Fibroblast of skin of scalp (primary cell): ENCODE measurements at places on chromosomes 3 and 15.

- no peak for DNase-seq
Observed at GRCh38 chr3:184593220-184593927, 31.8 kb downstream of the EPHB3 start.

- DNase-seq: peak; percentile 38
Observed at GRCh38 chr3:113038328-113038727, 47.5 kb downstream of the GTPBP8 start.

DNA sequence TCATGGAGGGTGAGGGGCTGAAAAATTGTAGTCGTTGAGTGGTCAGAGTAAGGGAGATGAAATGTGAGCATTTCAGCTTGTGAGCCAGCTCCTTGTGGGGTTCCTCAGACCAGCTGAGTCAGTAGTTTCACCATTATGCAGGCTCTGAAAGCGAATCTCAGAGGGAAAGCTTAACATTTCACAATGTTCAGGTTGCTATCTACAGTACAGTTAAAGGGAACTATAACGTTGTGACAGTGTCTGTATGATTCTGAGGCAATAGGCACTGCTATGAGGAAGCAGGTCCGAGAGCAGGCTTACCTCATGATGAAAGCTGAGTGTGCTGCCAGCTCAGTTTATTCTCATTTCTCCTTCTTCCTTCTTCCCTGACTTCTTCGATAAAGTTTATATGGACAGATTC is 469.6 kb downstream of the EDEM1 start:
- no peak for DNase-seq

- DNase-seq: no peak
Observed at GRCh38 chr3:41522612-41523011, 323.3 kb downstream of the CTNNB1 start.

DNA sequence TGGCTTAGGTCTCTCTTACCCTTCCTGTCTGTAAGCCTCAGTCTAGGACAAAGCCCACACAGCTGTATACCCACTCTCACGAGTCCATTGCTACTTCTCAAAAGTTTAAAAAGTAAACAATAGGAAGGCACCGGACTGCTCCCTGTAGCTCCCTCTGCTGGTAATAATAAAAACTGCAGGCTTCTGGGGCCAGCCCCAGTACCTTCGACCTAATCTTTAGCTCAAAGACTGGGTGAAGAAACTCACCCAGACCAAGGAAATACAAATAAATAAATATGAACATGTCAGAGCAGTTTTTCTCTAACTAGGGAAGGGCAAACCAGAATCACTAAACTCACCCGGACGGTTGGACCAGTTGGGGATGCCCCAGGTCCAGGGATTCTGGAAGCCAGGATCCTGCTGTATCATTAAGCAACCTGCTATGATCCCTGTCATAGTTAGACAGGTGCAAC is 5.0 kb downstream of the FAM219B start:
- DNase-seq: peak; percentile 51

GRCh38 chr3:123632161-123632655 is 47.4 kb upstream of the HACD2 start:
- peak; percentile 90 for DNase-seq

DNA sequence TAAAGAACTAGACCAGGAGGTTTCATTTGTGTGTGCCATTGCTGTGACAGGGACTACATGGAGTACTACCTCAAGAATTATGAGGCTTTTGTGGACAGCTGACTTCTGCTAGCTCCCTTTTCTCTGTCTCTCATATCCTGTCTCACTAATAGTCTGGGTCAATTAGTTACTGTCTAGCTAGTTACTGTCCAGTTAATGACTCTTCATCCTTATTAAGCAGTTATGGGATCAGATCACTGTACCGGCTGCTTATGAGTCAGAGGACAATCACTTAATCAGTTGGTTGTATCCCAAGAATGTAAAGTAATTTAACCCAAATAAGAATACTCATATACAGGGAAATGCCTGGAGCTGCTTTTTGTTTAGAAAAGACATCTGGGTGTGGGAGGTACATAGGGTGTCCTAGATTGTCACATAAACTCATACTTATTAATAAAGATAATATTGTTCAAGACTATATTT is 158.0 kb downstream of the CDIN1 start:
- DNase-seq: peak; percentile 40

DNA sequence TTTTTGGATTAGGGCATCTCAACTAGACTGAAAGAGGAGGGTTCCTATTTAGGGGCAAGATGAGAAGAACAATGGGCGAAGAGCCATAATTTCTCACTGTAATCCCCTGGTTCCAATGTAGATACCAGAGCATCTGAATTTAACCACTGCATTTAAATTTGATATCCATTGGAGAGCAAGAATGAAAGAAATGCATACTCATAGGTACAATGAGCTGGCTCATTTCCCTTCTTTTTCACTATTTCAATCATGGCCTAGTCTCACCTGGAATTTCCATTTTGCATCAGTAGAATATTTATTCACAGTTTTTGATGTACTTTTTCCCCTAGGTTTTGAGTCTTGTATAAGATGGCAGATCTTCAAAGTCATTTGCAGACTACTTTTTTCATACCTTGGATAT is 13.8 kb downstream of the EPHB1 start:
- DNase-seq: no peak

DNA sequence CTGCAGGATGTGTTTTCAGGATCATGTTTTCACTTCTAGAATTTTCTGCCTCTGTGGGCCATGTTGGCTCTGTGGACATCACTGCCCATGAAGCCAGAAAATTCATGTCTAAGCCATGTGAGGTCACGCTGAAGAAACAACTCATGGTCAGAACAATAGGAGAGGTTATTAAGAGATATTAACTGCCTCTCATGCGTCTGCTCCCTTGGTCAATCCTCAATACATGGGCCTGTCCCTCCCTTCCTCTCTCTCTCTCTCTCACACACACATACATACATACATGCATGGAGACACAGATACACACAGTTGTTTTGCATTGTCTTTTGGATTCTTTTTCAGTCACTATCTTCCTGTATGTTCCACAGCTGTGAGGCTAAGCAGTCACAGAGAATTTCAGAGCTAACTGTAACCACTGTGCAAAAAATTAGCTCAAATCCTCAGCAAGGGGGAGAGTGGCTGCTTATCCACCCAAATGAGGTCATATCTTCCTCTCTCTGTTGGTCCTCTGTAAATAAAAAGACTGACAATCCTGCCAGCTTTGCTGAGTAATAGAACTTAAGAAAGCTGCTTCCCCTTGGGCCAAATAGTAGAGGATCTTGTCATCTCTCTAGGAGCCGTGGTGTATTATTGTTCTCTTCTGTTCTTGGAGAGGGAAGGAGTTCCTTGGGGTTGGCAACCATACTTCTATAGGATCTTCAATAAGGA is 45.6 kb downstream of the LRTM1 start:
- DNase-seq: peak; percentile 98

DNA sequence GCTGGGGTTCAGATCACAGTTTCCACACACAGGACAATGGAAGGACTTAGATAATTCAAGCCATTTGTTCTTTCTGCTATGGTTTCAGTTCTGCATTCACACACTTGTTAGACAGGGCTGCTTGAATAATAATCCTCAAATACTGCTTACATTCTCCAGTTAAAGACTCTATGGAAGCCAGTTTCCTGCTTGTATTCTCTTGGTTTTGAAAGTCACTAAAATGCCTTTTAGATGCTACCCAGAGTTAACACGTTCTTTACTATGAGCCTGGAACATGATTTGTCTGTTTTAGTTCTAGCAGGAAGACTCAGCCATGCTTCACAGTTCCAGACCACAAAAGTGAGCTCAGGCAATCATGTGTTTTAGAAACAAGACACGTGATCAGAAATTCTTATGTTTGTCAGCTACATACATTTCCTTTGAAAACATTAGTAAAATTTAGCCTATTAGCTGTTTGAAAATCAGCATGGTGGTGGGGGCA is 152.4 kb downstream of the LEKR1 start:
- peak; percentile 10 for DNase-seq

- no peak for DNase-seq
Observed at GRCh38 chr3:61903931-61904657, 342.7 kb downstream of the PTPRG start.

DNA sequence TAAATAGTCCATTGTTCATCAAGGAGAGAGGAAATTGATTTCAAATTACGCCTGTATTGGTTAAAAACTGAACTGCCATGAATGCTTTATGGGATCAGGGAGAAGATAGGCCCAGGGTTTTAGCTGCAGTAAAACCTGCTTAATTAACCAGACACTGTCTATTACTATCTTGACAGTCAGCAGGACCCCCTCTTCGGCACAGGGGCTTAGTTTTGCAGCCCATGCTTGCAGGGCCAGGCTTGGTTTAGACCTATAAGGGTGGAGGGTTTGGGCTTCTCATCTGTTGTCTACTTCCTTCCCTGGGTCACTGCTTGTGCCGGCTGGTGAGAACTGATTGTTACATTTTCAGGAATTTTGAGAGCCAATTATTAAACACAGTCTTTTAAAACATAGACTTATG is 41.1 kb downstream of the PTPRG start:
- DNase-seq: no peak

- DNase-seq: no peak
Observed at GRCh38 chr3:123284399-123285010, 82.8 kb downstream of the SEC22A start.

GRCh38 chr3:194592798-194593752 is 40.1 kb downstream of the TMEM44 start:
- peak; percentile 100 for DNase-seq

- no peak for DNase-seq
Observed at GRCh38 chr15:59384507-59384906, 11.8 kb upstream of the MYO1E start.

- no peak for DNase-seq
Observed at GRCh38 chr3:33060609-33061337, 36.2 kb downstream of the GLB1 start.

DNA sequence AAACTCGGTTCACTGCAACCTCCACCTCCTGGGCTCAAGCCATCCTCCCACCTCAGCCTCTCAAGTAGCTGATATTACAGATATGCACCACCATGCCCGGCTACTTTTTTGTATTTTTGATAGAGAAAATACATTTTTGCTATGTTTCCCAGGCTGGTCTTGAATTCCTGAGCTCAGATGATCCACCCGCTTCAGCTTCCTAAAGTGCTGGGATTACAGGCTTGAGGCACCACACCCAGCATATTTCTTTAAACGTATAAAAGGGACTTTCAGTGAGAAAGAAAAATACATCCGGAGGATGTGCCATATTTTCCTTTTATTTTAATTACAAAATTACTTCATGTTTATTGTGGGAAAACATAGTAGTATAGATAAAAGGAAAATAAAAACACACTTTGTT is 55.2 kb downstream of the RPL39L start:
- peak; percentile 4 for DNase-seq

DNA sequence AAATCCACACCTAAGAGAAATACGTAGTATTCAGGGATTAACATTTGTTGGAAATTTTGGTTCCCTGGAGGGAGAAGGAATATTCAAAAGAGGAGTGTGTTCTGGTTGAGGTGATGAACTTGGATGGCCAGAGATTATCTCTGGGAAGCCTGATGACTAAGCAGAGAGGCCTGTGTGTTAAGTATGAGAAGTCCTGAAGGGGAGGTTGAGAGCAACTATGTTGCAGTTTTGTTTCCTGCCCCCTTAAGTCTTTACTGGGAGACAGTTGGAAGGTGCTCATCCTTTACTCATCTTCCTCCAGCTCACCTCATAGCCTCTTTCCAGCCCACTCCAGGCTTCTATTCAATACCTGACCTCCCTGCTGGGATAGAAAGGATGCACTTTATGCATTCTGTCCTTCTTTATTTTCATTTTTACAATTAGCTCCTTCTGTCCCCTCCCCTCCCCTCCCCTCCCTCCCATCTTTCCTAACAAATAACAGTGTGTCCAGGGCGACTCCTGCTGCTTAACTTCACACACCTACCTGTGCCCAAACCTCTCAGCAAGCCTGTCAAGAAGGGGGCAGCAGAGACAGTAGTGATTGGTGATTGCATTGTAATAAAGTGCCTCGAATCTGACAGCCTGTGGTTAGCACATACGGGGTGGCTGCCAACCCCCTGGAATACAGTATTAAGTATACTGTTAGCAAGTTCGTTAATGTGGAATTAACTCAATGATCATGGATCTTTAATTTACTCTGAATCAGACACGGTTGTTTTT is 11.9 kb downstream of the RAP2B start:
- peak; percentile 57 for DNase-seq

DNA sequence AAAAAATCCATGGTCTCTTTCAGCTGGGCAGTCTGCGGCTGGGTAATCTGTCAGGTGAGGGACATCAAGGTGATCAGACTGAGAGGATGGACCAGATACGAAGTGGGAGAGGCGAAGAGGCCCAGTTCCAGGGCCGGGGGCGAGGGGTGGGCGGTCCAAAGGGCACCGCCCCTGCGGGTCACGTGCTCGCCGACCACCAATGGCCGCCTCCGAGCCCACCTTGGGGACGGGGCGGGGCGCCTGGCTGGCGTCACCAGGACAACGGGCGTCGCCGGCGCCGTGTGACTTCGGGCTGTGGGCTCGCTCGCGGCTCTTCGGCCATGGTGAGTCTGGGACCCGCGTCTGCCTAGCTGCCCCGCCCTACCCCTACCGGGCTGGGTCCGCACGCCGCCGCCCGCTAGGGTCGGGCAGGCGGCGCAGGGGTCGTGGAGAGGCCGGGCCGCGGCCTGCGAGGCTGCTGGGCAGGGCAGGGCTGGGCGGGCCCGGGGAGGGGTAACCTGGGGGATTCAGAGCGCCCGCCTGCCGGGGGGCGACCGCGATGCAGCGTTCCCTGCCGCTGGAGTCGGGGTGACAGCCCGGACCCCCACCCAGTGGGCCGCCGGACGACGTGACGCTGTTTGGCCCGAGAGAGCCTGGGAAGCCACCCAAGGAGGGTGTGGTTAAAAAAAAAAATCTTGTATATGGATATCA is at the start of gene FBXL2:
FBXL2 (plus strand) TSS at position 250 of the 690 bp plus-strand sequence; CDS start at position 321, 71 bp downstream.
- peak; percentile 67 for DNase-seq

- peak; percentile 88 for DNase-seq
Observed at GRCh38 chr3:148360051-148360450, 337.7 kb upstream of the AGTR1 start.

GRCh38 chr3:55899887-55900286 is 412.8 kb upstream of the WNT5A start:
- no peak for DNase-seq

DNA sequence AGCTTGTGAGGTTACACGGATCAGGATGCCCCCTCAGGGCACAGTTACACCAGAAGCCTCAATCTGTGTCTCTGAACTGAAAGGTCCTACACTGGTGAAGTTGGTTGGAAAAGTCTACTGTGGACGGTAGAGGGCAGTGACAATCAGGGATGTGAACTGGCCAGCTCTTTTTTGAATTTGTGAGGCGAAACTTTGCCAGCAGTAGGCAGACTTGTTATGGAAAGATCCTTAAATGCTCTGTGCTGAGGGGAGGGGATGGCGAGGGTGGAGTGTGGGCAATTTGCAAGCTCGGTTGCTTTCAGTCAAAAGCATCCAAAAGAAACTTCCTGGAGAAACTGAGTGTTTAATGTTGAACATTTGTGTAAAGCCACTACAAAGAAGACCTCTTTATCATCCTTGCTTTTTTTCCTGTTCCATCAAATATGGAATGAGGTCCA is 127.4 kb upstream of the ABHD17C start:
- DNase-seq: peak; percentile 84
